IPS DF 19.7 (cell line): ENCODE measurements at places on chromosomes 12 and 14.

DNA sequence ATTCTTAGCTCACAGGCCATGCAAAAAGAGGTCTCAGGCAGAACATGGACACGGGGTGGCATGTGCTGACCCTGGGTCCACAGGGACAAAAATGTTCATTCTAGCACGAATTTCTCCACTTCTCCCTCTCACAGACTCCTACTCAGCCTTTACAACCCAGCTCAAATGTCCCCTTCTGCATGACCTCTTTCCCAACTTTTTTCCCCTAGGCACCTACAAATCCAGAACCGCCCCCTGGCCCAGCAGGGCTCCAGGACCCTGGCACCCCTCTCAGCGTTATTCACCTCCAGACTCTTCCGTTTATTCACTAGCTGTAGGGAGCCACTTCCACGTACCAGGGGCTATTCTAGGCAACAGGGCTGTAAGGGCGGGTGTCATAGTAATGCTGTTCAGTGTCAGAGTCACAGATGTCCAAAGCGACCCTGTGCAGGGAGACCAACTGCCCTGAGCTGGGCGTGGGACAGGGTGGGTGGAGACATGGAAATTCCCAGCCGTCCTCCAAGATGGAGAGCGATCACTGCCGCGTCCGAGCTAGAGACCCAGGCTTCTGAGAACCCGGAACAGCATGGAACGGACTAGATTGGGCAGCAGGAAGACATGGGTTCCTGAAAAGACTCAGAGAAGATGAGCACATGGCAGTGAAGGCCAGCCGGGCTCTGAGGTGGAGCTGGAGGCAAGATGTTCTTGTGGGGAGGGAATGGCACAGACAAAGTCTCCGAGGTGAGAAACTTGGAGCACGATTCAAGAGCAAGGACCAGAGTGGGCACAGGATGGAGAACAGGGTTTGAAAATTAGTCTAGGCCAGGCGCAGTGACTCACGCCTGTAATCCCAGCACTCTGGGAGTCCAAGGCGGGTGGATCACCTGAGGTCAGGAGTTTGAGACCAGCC lies 274.9 kb upstream of the RTL1 start:
- DNase-seq = no peak

DNA sequence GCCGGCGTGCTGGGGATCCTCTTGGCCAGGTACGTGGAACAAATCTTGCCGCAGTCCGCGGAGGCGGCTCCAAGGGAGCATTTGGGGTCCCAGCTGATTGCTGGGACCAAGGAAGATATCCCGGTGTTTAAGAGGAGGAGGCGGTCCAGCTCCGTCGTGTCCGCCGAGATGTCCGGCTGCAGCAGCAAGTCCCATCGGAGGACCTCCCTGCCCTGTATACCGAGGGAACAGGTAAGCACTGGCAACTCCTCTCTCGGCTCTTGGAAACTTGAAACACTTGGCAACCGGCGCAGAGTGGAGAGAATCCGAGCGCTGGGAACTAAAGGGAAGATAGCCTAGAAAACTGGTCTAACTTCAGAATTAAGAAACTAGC lies 1.7 kb downstream of the PDE3A start:
- no peak for DNase-seq

DNA sequence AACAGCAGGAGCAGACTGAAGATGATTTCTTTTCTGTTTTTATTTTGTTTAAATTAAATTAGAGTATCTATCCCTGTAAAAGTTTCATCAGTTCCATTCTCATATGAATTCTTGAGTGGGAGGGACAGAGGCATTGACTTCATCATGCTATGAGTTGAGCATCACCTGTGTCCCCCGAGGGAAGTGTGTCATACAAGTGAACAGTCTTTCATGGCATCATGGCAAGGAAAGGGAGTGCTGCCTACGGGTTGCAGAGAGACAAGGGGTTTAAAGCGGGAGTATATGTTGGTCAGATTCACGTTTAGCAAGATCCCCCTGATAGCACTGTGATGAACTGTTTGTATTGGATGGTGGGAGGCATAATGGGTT lies 52.7 kb upstream of the HIF1A start:
- no peak for DNase-seq

- no peak for DNase-seq
Observed at GRCh38 chr12:110365489-110366320, 37.8 kb downstream of the ANAPC7 start.

- DNase-seq = no peak
Observed at GRCh38 chr14:66074537-66074936, 411.6 kb upstream of the CCDC196 start.

- DNase-seq = no peak
Observed at GRCh38 chr12:121001060-121001459, 15.2 kb downstream of the C12orf43 start.

DNA sequence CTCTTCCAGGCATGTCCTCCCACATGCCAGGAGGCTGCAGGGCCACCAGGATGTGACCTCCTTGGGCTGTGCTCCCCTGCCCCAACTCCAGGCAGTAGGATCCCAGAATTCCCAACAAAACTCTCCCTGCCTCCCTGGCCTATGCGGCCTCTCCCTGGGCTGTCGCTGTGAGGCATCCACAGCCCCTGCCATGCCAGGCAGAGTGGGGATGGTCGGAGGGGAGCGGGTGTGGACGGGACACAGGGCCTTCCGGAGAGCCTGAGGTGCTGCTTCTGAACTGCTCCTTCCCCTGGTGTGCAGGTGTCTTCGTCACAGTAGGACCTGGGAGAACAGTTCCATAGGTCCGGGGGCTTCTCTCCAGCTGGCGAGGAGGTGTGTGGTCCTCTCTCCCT lies 18.3 kb downstream of the GPR132 start:
- no peak for DNase-seq

- DNase-seq = no peak
Observed at GRCh38 chr14:19974844-19975243, 547 bp upstream of the OR4K15 start.

DNA sequence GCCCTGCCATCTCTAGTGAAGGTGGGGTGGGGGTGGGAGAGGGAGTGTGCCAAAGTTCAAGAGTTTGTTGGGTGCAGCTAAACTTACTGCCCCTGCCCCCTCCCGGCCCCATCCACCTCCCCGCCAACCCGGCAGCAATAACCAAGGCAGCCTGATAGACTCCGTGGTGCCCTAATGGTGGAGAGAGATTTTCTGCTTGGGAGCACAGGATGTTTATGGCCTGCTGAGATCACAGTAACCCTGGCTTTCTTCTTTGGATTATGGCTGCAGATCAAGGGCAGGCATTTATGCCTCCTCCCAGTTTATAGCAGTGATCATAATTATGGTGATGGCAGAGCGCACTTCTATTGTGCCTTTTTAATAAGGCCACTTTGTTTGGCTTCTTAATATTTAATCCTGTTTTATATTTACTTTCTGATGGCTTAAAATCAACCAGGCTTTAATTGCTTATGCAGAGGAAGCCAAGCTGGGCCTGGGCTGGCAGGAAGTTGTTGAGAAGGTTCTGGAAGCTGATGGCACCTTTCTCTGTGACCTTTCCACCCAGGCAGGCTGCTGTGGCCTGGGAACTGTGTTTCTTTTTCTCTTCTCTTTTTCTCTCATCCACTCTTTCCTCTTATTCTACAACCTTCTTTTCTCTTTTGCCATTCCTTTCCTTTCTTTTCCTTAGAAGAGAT lies 256.8 kb upstream of the FKBP4 start:
- no peak for DNase-seq

GRCh38 chr14:105287249-105288102 lies 13.3 kb downstream of the BRF1 start:
- no peak for DNase-seq

- DNase-seq = no peak
Observed at GRCh38 chr14:55867311-55867710, 250.9 kb upstream of the PELI2 start.

GRCh38 chr12:8829621-8830020 lies 7.2 kb downstream of the A2ML1 start:
- no peak for DNase-seq
